ENCODE measurements at places on chromosomes 3 and 15.

DNA sequence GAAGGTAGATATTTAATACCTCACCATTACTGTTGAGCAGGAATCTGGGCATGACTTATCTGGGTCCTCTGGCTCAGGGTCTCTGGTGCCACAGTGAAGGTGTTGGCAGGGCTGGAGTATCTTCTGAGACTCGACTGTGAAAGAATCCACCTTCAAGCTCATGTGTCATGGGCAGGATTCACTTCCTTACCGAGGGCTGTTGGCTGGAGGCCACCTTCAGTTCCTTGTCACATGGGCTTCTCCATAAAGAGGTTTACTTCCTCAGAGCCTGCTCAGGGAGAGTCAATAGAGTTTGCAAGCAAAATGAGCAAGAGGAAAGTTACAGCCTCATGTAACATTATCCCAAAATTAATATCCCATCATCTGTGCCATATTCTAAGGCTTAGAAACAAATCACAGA lies 459.5 kb downstream of the NR2F2 start:
- DNase-seq = no peak

DNA sequence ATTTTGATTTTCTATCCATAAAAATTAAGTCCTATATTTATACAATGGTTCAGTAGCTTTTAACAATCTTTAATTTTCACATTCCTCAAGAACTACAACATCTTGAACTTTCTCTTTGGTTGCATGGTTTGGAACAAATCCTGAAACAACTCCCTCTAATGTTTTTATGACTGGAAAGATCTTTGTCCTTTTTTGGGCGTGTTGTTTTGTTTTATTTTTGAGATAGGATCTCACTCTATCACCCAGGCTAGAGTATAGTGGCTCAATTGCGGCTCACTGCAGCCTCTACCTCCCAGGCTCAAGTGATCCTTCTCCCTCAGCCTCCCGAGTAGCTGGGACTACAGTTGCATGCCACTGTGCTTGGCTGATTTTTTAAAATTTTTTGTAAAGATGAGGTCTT lies 4.0 kb downstream of the STX19 start:
- DNase-seq = no peak

- no peak for DNase-seq
Observed at GRCh38 chr3:177449360-177450006, 252.2 kb upstream of the TBL1XR1 start.

DNA sequence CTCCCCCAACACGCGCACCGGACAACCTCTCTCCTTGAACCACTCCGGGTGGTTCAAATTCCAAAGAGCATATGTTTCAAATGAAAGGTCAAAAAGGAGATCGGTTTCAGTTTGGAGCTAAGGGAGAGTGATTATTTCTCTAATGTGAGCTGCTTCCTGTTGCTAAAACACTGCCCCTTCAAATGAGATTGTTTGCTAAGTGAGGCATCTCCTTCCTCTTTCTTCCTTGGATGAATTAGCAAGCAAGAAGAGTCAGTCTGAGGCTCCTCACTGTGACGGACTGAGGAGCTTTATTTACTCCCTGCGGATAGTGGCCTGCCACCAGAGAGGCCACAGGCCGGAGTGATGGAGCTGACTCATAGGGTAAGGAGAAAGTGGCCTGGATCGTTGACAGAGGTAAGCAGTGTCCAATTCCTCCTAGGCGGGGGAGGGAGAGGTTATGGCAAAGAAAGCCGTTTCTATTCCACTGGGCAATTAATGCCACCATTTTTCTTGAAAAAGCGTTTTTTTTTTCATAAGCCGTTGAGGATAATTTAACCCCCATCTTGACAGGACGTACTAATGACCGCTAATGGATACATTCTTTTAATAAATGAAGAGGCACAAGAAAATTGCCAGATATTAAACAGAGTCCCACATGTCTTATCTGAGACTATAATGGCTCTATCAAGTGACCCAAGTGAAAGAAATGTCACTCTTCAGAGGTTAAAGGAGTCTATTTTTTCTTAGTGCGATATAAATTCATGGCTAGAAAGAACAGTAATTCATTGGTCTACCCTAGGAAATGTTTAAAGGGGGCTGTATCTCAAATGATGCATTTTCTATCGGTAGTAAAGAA lies 167.0 kb upstream of the ANKRD28 start:
- DNase-seq = no peak

- DNase-seq = no peak
Observed at GRCh38 chr3:13367728-13368127, 52.4 kb downstream of the NUP210 start.

- no peak for DNase-seq
Observed at GRCh38 chr3:52431459-52432223, 13.3 kb downstream of the SEMA3G start.

DNA sequence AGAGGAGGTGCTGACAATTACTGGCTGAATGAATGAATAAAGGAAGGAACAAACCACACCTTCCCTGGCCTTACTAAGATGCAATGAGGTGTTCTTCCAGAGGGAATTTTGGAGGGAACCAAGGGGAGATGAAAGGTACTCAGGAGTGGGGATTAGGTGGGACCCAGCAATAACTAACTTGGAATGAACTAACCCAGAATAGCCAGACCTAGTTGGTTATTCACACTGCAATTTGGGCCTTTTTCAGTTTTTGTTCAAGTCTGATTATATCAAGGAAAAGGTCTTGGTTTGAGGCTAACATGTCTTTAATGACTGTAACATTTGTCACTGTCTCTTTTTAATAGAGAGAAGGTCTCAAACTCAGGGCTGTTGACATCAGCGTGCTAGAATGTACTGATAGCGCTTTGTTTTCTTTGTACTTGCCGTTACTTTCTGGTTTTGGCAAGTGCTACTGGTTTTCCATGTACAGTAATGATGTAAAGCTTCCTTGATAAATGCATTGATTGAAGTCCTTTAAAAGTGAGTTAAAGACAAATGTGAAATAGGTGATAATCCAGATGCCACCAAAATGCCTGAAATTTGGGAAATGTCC lies 3.2 kb upstream of the PLXND1 start:
- no peak for DNase-seq

GRCh38 chr15:57821826-57822225 lies 115.3 kb downstream of the POLR2M start:
- DNase-seq = no peak

GRCh38 chr3:169868369-169868768 lies 1.4 kb downstream of the LRRC31 start:
- DNase-seq = no peak

- DNase-seq = no peak
Observed at GRCh38 chr3:190086191-190086590, 34.5 kb downstream of the P3H2 start.

GRCh38 chr3:111311126-111311525 lies 230.9 kb upstream of the CD96 start:
- no peak for DNase-seq

DNA sequence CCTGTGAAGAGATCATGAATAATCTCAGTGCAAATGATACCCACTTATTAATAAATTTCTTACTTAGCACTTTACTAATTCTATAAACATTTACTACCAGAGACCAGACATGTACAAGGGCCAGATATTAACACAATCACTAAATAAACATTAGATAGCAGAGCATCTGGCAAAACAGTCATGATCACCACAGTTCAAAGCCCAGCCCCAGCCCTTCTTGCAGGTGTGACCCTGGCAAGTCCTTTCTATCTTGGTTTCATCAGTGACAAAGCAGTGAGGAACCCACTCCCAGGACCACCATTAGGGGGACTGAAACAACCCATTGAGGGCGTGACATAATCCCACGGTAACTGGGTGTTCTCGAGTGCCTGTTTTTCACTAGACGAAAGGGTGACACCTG lies 11.6 kb downstream of the ZXDC start:
- DNase-seq = no peak

DNA sequence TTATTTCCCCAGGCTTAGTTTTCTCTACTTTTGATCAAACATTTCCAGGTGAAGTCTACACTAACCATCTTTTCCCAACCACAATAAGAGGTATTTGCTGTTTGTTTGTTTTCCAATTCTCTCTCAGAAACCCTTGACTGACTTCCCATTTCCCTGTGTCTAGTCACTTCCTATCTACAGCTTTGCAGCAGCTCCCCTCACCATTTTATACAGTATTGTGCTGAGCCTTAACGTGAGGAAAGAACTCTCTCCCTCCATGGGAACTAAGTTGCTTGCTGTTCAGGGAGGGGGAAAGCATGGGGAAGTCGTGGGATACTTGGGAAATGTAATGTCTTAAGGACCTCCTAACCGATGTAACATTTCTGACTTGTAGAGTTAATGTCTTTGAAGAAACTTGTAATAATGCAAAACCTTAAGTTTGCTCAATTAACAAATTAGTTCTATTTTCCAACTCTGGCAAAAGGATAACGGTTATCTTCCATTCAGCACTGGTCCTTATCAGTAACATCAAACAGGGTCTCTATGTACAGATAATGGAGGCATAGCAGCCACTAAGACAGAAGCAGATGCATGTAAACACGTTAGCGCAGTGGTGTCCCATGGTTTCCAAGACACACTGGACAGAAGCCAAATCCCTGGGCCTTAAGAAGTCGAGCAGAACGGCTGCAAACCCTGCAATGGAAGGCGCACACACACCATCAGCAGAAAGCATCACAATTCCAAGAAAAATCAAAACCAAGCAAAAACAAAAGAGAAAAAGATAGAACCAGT lies 39.7 kb downstream of the NPTN start:
- no peak for DNase-seq

DNA sequence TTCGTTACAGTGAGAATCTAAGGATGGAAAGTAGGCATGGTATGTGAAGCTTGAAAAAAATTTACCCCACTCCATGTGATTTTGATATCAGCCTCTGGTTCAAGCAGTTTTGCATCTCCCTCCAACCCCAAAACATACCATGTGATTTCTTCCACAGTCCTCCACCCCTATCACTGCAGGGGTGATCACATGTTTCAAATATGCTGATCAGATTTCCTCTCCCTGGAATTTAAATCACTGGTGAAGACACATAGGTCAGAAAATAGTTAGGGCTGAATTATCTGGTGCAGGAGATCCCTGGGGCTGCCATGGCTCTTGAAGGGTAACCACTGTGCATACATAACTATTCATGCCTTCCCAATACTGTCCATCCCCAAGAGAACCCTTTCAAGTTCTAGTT lies 119.7 kb upstream of the THRB start:
- DNase-seq = no peak

DNA sequence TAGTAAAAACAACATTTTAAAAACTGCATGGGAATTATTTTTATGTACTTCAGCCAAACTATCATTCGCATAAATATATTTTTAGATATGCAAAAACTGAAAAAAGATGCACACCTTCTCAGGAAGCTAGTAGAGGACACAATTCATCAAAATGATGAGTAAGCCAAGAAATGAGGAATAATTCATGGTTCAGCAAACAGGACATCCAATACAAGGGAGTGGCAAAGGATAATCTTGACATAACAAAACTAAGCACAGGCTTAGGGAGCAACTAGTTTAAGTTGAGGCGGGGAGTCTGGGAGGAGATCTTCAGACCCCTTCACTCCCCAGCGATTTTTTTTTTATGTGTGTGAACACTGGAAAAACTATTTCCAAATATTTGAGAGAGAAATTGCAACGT lies 93.7 kb downstream of the ZNF280D start:
- DNase-seq = no peak

DNA sequence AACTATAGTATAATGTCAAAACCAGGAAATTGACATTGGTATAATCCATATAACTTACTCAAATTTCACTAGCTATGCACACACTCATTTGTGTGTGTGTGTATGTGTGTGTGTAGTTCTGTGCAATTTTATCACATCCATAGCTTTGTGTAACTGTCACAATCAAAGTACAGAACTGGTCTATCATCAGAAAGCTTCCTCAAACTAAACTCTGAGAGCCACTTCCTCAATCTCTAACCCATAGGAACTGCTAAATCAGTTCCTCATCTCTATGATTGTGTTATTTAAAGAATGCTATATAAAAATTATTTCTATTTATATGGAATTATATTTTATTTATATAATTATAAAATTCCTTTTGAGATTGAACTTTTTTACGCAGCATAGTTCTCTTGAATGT lies 18.1 kb downstream of the LNP1 start:
- no peak for DNase-seq

DNA sequence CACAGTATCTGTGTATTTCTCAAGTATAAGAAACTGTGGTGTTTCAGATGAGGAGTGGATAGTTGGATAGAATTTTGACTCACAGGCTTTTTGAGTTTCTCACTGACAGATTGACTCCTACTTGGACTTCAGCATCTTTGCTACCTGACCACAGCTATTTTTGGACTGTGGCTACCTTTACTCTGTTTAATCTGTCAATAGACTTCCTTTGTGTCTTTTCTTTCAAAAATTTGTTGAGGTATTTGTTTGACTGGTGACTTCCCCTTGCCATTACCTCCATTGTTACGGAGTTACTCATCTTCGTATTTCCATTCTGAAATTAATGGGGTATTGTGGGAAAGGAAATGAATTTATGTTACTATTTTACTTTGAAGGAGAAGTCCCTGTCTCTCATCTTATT lies 123.8 kb downstream of the AGBL1 start:
- no peak for DNase-seq

DNA sequence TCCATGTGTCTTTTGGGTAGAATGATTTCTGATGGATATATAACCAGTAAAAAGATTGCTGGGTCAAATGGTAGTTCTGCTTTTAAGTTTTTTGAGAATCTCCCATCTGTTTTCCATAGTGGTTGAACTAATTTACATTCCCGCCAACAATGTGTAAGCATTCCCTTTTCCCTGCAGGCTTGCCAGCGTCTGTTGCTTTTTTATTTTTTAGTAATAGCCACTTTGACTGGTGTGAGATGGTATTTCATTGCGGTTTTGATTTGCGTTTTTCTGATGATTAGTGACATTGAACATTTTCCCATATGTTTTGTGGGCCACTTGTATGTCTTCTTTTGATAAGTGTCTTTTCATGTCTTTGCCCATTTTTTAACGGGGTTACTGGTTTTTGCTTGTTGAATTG lies 36.3 kb upstream of the MB21D2 start:
- DNase-seq = no peak

All from C1 segment of cervical spinal cord (tissue), 14 donors.